ENCODE measurements at places on chromosomes 11 and 22. TPM values are rescaled to one million over a fixed set of nuclear protein-coding genes. Genes with fewer than 3 reads are reported as not detected.

The IL18 gene
- total RNA-seq = 2.9 TPM

The OR4D6 gene
- not detected for total RNA-seq

The C1QTNF4 gene
- 0.64 TPM for total RNA-seq

The SBF1 gene
- total RNA-seq = 63.9 TPM

The MMP7 gene
- total RNA-seq = not detected

The APOBEC3H gene
- not detected for total RNA-seq

The TRIM48 gene
- not detected for total RNA-seq

The EHF gene
- 0.56 TPM for total RNA-seq

The PLXNB2 gene
- total RNA-seq = 49.2 TPM

The LRRC4C gene
- 1.2 TPM for total RNA-seq

The PANX3 gene
- total RNA-seq = not detected

The TMEM191B gene
- not detected for total RNA-seq

The CD3E gene
- total RNA-seq = 12.0 TPM

The TRIM3 gene
- 15.1 TPM for total RNA-seq

The MS4A2 gene
- 0.19 TPM for total RNA-seq

The JAML gene
- total RNA-seq = 1.6 TPM

The NAALAD2 gene
- total RNA-seq = 0.35 TPM

The LMO1 gene
- total RNA-seq = 3.4 TPM

The CDON gene
- 5.0 TPM for total RNA-seq

The MUC5AC gene
- not detected for total RNA-seq

The CADM1 gene
- 40.6 TPM for total RNA-seq

The KCNQ1OT1 gene
- total RNA-seq = 0.63 TPM

The GP1BB gene
- 4.6 TPM for total RNA-seq

The SLC17A6 gene
- not detected for total RNA-seq

The SF1 gene
- 181 TPM for total RNA-seq

The SOX6 gene
- 11.6 TPM for total RNA-seq

The SCT gene
- total RNA-seq = 0.81 TPM

The OR2D2 gene
- not detected for total RNA-seq

The ZNF215 gene
- not detected for total RNA-seq

All from heart left ventricle (tissue), 16 donors.